AML-193 (cell line): ENCODE measurements at places on chromosomes 4 and X.

DNA sequence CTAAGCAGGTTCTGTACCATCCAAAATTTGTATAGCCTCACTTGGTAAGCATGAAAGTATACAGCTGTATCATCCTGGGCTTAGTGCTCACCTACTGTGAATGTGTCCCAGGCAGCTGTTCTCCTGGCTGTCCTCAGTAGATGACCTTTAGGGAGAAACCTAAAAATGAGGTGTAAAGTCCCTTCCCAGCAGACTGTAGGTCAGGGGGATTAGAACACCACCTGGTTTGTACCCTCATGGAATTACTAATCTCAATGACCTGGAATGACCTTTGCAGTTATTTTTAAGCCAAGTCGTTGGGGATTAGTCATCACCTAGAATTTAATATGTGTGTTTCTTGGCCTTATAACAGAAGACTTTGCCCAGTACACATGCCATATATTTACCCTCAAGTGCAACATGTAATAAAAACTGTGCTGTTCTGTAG, 39.1 kb upstream of the MBTPS2 start:
- DNase-seq = no peak

- no peak for DNase-seq
Observed at GRCh38 chr4:137707626-137708025, 175.3 kb upstream of the PCDH18 start.

GRCh38 chr4:155891058-155891457, 12.4 kb upstream of the TDO2 start:
- DNase-seq = no peak

GRCh38 chr4:101050088-101050836, 297.1 kb downstream of the PPP3CA start:
- no peak for DNase-seq

- DNase-seq = no peak
Observed at GRCh38 chr4:168188754-168189153, 96.4 kb downstream of the ANXA10 start.

DNA sequence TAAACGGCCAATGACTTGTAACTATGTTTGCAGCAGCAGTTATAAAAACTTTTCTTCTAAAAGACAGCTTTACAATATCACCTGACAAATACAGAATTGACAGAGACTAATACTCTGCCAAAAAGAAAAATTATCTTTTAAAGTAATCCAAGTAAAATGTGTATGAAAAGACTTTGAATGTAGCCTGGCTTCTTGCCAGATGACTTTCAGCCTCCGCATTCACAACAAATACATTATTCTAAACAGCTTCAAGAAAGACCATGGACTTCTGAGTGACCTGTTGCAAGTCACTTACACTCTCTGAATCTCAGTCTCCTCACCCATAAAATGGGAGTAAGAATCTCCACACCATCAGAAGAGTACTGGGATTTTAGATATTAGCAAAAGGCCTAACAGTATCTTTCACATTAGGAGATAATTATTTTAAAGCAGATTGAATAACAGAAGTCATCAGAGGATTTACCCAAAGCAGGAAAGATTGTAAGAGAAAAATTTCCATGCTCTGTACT, 2.5 kb downstream of the ADAMTS3 start:
- no peak for DNase-seq

GRCh38 chr4:150493851-150494250, 88.1 kb upstream of the MAB21L2 start:
- DNase-seq = no peak

DNA sequence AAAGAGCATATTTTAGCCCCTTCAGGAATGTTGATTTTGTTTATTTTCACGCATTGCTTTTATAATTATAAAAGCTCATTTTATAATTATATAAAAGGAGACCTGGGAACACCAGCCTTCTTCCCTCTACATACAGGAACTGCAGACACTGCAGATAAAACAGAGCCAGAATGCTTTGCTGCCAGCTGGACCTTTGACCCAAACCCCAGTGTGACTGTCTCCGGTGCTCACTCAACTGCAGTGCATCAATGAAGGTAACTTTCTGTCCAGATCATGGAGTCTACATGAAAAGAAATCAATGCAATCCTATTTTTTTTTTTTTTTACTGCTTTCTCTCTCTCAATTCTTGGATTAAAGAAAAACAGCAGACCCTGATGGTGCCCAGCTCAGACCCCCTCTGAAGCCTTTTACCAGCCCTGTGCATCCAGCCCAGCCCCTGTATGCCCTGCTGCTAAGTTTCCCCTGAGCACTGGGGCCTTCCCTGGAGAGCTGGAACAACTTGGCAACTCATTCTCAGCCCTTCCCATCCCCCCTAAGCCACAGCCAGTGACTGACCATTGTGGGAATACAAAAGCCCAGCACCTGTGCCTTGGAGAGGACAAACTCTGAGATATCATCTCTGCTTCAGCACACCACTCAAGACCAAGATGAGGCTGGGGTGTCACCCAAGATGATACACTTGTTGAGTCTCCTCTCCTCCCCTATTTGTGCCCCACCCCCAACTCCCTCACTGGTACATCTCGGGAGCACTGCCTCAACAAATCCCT, 182.1 kb downstream of the EVC2 start:
- no peak for DNase-seq

GRCh38 chrX:21948897-21949578, 8.5 kb downstream of the SMS start:
- no peak for DNase-seq

DNA sequence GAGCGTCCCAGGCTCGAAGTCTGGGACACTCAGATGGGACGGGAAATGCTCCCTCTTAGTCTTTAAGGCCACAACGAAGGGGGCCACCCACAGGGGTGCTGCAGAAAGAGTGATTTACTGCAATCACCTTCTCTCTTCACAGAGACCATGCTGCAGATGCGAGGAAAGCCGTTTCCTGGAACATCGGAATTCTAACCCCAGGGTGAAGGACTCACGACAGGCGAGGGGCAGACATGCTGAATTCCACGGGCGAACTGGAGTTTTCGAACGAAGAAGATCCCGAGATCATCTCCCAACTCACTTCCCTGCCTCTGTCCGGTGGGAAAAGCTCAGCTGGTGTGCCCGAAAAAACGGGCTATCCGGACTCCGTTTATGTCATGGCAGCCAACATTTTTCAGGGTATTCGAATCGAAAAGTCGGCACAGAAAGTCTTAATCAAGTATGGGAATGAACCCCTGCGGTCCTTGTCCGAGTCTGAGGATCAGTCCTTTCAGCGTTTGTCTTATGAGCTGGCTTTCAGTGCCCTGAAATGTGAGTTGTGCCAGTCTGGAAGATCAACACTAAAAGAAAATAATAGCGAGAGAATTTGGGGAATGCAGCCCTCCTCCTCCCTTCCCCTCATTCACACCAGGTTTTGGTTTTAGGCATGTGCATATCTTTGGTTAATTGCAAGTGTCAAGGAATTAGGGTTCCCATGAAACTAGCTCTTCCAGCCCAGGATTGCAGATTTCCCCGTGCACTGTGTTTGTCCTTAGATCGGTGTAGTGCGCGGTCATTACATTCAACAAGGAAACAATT, 905 bp downstream of the NSUN7 start:
- no peak for DNase-seq

GRCh38 chr4:140764785-140765392, 8.7 kb upstream of the TBC1D9 start:
- DNase-seq = no peak

GRCh38 chr4:152939621-152940020, 3.5 kb downstream of the FHDC1 start:
- DNase-seq = no peak

GRCh38 chr4:150123796-150124677, 45.8 kb downstream of the DCLK2 start:
- DNase-seq = no peak

GRCh38 chr4:84151574-84151973, 347.5 kb downstream of the NKX6-1 start:
- no peak for DNase-seq

DNA sequence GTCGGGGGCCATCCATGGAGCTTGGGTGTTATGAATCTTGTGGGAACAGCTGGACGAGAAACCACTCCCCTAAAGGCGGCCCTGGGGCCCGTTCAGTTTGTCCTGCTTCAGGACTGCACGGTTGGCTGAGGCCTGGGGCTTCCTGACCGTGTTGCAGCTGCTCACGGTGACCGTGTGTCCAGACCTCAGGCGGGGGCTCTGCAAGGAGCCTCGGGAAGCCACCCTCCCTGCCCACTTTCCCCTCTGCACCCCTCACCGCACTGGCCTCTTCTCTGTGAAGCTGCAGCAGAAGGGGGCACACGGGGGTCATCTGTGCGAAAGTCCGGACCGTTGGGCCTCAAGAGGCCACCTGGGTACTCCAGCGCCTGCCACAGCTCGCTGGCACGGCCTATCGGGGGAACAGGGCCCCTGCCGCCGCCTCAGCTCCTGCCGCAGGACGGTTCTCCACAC, 29.4 kb downstream of the UVSSA start:
- no peak for DNase-seq
